ENCODE measurements at places on chromosomes 2 and 18.

DNA sequence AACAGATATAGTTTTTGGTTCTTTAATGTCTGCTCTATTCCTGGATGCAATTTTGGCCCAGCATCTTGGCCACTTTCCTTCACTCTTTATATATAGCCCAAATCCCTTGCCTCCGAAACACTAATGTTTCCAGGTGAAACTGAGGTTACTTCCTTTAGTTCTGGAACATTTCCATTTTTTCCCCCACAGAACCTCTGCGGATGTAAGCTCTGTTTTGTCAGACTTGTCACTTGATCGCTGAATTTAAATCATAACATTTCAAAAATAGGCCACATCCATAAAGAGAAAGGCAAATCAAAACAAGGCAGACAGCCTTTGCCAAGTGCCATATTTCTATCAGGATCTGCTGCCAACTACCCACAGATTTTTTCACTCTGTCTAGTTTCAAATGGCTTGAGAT lies 115.1 kb downstream of the ANKRD44 start:
- no peak for DNase-seq

GRCh38 chr2:187134306-187134705 lies 285.3 kb upstream of the ZSWIM2 start:
- DNase-seq: no peak

DNA sequence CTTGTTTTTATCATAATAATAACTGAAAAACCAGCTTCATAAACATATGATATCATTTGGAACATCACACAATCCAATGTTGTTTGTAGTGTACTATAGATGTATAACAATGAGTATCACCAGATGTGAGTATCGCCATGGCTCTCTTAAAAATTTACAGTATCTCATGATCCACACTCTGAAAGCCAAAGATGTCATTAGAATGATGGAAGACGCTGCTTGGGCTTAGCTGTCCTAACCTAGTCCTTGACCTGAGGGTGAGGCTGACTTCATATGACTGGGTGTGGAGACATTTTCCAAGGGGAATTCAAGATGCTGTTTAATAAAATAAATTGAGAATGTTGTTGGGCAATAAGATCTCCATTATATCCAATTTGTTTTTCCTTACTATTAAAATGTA lies 242.6 kb downstream of the RIT2 start:
- DNase-seq: no peak

DNA sequence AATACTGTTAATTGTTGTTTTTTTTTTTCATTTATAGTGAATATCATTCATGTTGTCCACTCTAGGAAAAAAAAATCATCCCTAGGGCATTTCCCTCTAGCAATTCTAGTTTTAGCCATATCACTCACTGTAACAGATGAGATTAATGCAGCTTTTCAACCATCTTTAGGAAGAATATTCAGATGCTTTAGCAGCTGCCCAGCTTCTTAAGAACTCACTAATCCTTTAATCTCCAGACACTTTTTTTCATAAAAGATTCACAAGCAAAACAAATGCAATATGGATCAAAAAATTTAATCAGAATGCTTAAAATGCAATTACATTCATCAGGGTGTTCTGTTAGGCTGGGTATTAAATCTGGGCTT lies 692.6 kb downstream of the ERBB4 start:
- DNase-seq: no peak

GRCh38 chr2:23460228-23460627 lies 75.2 kb downstream of the KLHL29 start:
- DNase-seq: no peak

DNA sequence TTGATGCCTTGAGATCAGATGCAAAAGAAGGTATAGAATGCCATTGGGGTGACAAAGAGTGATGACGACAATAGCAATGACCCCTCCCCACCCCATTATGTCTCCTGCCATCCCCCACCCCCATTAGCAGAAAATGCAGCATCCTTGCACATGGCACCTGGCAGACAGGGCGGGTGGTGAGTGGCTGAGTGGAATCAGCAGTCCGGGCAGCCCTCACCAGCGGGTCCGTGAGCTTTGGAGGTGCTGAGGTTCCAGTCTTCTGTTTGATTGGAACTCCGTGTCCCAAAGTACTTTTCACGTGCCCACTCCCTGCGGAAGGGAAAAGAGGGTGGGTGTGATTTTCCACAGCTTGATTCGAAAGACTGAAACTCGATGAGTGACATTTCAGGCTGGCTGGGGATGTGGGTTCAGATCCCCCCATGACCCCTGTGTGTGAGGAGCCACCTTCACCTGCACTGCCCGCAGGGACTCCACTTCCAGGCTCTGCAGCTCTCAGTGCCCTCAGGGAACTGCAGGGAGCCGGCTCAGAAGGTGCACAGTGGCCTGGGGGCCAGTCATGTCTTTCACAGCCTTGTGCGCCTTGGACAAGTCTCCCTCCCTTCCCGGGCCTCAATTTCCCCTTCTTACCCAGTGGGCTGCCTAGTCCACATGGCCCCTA lies 130.9 kb downstream of the GLI2 start:
- no peak for DNase-seq

- DNase-seq: no peak
Observed at GRCh38 chr2:176534798-176535466, 265.7 kb downstream of the MTX2 start.

- no peak for DNase-seq
Observed at GRCh38 chr2:235582081-235582686, 88.3 kb downstream of the AGAP1 start.

GRCh38 chr2:195489101-195489500 lies 167.9 kb upstream of the SLC39A10 start:
- DNase-seq: no peak
